Osteocyte (in vitro differentiated cells): ENCODE measurements at places on chromosomes 12 and 14. TPM values are rescaled to one million over a fixed set of nuclear protein-coding genes. Genes with fewer than 3 reads are reported as not detected.

- no peak for DNase-seq
Measured at GRCh38 chr12:71871116-71871515, 31.6 kb downstream of the TBC1D15 start.

DNA sequence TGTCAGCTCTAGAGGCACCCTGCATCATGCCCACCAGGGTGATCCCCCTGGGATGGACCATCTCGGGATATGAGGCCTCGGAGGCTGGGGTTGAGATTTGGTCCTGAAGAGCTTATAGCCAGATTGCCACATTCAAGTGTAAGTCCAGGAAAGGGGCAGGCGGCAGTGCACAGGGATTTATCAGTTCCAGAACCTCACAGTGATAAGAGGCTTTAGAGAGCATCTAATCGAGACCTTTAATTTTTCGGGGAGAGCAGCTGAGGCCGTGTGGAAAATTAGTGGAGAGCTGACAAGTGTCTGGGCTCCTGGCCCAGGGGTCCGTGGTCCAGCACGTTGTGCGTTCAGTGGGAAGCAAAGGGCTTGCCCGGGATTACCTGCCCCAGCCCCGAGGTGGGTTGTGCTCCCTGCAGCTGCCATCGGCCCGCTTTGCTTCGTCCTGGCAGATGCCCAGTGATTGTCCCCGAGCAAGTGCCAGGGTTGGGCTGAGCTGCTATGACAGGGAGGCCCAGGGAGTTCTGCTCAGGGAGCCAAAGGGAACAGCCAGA is 52.1 kb downstream of the C14orf132 start:
- DNase-seq = no peak

DNA sequence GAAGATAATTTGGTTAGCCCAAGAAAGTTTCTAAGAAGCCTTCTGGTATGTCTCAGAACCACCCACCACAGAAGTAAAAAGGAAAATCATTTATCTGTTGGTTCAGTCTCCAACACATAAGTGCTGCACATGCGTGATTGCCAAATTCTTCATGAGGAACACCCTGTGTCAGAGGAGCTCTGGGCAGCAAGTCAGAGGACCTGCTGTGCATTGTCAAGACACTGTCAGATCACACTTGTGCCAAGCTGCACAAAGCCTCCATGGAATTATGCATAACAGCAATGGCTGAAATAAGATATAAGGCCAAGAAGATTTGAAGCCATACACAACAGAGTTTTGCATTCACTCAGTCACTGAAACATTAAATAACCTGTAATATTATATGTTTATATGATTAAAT is 1304.7 kb upstream of the FLRT2 start:
- DNase-seq = no peak

GRCh38 chr12:32062881-32063280 is 43.8 kb upstream of the BICD1 start:
- no peak for DNase-seq

GRCh38 chr12:75746621-75747020 is 235.2 kb upstream of the KRR1 start:
- DNase-seq = no peak

DNA sequence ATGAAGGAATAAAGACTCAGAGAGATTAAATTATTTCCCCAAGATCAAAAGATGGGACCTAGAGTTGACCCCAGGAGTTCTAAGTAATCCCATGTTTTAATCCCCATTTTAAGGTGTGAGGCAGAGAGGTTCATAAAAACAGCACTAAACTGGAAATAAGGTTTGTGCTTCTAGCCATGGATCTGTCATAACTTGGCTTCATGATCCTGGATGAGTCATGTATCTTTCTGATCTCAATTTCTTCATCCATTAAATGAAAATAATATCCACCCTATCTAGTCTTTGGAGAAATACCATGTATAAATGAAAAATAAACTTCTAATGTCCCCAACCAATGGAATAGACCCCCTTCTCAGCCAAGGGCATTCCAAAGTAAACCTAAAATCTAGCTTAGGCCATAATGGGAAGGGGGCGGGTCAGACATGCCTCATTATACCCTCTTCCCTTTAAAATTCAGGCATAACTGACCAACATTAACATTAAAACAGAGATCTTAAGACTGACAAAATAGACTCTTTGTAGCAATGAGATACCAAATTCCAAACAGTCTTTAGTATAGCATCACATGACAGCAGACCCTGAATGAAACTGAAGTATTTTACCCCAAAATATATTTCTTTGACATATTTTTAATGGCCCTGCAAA is 47.8 kb downstream of the SLC41A2 start:
- DNase-seq = no peak

GRCh38 chr12:98260276-98260675 is 255.1 kb upstream of the TMPO start:
- DNase-seq = no peak

DNA sequence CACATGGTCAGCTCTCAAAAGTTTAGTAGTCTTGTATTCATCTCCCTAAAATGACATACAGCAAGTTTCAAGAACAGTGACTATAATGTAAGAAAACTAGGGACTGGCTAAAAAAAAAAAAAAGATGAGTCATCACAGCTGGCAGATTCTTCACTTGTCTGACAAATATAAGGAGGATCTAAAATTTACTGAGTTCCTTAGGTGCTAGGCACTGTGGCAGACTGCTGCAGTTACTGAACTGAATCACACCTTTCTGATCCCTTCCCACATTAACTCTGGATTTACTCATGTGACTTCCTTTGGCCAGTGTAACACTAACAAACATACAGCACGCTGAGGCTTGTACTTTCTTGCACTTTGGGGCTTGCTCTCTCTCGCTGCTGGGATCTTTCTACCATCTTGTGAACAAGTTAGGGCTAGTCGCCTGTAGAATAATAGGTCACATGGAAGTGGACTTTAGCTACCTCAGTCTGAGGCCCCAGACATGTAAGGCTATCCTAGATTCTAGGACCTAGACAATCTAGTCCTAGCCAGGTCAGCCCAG is 32.1 kb downstream of the BAZ1A start:
- DNase-seq = no peak

DNA sequence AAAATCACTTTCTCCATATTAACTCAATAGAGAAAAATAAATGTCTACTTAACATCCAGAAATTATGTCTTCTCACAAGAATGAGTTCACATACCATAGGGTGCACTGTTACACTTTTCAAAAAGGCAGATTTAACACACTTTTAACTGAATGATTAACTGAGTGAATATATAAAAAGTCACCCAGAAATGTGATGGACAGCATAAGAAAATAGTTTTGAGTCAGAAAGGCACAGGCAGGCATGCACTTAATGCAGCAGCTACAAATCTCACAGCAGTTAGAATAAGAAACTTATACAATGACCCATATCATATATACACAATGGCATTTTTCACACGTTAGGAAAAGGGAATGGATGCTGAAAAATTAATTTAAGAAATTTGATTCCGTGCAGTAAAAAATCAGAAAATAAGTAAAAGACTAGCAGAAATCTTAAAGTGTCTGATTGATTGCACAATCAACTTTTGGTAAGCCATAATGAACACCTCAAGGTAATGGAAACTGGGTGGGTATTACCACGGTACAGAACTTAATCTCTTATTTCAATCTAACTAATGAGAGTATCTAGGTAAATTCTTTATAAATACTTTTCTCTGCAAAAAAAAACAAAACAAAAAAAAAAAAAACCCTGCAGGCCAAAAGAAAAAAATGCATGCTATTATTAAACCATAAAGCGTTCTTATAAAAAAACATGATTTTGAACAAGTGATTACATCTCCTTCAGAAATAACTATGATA is 3.5 kb downstream of the MED13L start:
- no peak for DNase-seq

DNA sequence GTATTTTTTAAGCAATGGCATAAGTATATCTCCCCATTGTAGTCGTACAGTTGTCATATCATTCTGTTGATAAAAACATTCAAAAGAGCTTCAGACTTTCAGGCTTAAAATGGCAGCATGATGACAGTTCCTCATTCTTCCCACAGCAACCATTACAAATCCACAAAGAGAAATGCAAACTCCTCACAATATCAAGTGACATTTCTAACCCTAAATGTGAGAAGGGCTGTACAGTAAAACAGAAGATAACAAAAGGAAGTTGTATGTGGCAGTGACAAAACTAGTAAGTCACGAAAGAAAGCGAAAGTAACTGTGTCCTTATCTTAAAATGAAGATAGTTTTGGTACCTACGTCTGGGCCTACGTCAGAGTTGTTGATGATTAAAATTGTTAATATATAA is 46.7 kb downstream of the GXYLT1 start:
- DNase-seq = no peak

DNA sequence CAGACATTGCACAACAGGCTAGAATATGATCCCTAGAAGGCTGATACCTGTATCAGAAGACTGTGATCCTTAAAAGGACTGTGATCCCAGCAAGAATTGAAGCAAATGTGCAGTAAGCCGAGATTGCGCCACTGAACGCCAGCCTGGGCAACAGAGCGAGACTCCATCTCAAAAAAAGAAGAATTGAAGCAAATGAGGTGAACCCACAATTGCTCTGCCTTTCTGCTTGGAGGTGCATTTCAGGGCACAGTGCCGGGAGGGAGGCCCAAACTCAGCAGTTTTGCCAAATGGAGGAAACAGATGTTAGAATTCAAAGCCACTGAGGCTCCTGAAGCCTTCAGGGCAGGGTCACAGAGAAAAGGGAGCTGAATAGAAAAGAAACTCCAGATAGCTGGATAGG is 61.1 kb upstream of the COCH start:
- no peak for DNase-seq

DNA sequence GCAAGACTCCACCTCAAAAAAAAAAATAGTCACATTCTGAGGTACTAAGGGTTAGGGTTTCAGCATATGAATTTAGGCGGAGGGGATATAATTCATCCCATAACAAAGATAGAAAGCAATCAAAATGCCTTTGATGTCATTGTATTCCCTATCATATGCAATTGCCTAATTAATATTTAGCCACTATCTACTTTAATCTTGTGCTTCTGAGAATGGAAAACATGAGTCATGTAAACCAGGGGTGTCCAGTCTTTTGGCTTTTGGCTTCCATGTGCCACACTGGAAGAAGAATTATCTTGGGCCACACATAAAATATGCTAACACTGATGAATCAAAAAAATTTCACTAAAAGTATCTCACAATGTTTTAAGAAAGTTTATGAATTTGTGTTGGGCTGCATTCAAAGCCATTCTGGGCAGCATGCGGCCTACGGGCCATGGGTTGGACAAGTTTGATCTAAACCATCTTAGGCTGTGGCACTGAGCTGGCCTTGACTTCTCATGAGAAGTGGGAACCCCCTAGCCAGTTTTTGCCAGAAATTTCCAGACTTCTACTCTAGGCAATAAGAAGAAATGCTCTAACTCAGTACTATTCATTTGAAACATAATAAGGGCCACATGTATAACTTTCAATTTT is 219.8 kb downstream of the PTPRO start:
- no peak for DNase-seq

DNA sequence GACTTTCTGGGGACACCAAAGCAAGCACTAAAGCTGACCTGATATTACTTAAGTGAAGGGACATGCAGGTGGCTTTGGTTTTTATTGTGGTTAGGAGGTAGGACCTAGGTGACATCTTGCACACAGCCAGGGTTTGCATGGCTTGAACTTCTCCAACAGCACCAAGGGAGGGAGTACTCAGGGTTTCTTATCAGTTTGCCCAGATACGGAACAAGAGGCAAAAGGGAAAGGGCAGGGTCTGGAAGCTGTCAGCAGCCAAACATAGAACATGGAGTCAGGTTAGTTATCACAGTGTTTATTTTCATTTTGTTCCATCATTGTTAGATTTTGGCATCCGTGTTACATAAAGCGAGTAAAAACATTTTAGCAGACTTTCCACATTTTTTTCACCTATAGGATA is 186.3 kb upstream of the CLEC14A start:
- no peak for DNase-seq

- peak; percentile 85 for DNase-seq
Measured at GRCh38 chr12:50924439-50925341, 27.7 kb upstream of the HIGD1C start.

- no peak for DNase-seq
Measured at GRCh38 chr14:29442696-29443095, 485.0 kb downstream of the PRKD1 start.

- no peak for DNase-seq
Measured at GRCh38 chr12:103772367-103773108, 68.5 kb downstream of the NT5DC3 start.

- no peak for DNase-seq
Measured at GRCh38 chr14:25094171-25094907, 44.4 kb upstream of the STXBP6 start.

- no peak for DNase-seq
Measured at GRCh38 chr14:28163233-28163632, 603.4 kb upstream of the FOXG1 start.

- DNase-seq = no peak
Measured at GRCh38 chr14:92412912-92413311, 89.9 kb downstream of the SLC24A4 start.

- DNase-seq = no peak
Measured at GRCh38 chr14:59060841-59061240, 127.6 kb upstream of the DAAM1 start.

GRCh38 chr14:54489318-54489683 is 521 bp upstream of the GMFB start:
- DNase-seq = no peak

The KERA gene
- not detected in 2 replicates for total RNA-seq

The BATF gene
- total RNA-seq = not detected in 2 replicates

The MORN3 gene
- 0.11 and 0.29 TPM in 2 replicates for total RNA-seq

The DUSP16 gene
- 9.6 and 10.3 TPM in 2 replicates for total RNA-seq

The MAP3K9 gene
- total RNA-seq = 1.3 and 1.4 TPM in 2 replicates

The APOF gene
- total RNA-seq = not detected in 2 replicates

The SIX6 gene
- total RNA-seq = not detected in 2 replicates
